Muscle of back (tissue), 13 donors: ENCODE measurements at places on chromosomes 7 and 10. TPM values are rescaled to one million over a fixed set of nuclear protein-coding genes. Genes with fewer than 3 reads are reported as not detected.
A peak's percentile ranks its signal among the peaks of the same experiment; 100 is the strongest.

- no peak for DNase-seq
Observed at GRCh38 chr10:99938563-99938962, 71.2 kb downstream of the DNMBP start.

Gene CNPY1
- not detected for polyA plus RNA-seq

Gene PHKG1
- polyA plus RNA-seq, result 21.6 TPM

GRCh38 chr7:129569811-129570215, 41.7 kb upstream of the NRF1 start:
- no peak for DNase-seq

GRCh38 chr7:26340476-26341018, 48.9 kb downstream of the SNX10 start:
- no peak for DNase-seq

DNA sequence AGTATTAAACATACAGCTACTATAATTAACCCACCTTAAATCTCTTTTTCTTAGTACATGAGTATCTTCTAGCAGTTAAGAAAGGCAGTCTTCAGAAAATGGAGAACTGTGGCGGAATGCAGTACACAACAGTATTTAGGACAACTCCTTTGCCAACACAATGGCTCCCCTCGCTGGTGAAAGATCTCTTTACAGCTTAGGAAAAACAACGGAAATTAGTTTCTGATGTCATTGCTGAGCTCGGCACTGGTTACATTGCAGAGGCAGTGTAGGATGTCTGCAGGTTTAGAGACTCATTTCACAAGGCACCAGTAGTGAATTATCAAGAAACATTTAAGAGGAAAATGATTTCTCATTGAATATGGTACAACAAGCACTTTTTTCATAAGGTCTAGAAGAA, 43.4 kb downstream of the GLRX3 start:
- DNase-seq, result peak; percentile 64

Gene SFR1
- 6.6 TPM for polyA plus RNA-seq

GRCh38 chr7:20240080-20240926, 23.1 kb upstream of the MACC1 start:
- DNase-seq, result no peak

- peak; percentile 57 for DNase-seq
Observed at GRCh38 chr10:36141856-36142560, 499.9 kb upstream of the FZD8 start.

DNA sequence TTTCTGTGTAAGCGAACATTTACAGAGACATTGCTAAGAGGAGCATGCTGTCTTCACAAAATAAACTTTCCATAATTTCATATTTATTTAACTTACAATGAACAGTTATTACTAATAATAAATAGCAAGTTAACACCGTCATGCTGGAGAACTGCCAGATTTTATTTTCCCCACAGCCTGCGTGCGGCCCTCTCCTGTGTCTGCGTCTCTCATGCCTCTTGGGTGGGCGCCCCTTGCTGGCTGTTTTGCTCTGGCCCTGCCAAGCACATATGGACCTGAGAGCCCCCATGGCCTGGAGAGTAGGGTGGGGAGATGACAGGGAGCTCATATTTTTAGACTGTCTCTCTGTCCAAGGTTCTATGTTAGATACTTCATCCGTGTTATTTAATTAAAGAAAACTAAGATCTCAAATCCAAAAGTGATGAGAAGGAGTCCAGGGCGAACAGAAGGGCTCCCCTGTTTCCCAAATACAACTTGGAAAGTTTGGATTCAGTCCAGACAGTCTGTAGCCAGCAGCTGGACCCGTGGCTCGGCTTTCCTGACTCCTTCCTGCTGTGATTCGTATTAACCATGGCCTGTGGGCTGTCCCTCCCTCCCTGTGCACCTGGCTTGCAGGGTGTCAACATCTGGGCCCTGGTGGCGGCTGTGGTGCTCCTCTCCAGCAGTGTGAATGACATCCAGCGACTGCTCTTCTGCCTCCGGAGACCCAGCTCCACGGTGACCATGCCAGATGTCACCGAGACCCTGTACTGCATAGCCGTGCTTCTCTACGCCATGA, 20.5 kb downstream of the FBH1 start:
- peak; percentile 20 for DNase-seq
